Activated CD4-positive, alpha-beta T cell treated with anti-CD3 and anti-CD28 coated beads, Interleukin-2, amount 50 U/mL, for 24 hours (primary cell): ENCODE measurements at places on chromosomes 2 and 18.

- no peak for DNase-seq
These were observed 59.1 kb downstream of the ACSL3 start for GRCh38 chr2:222919841-222920526.

DNA sequence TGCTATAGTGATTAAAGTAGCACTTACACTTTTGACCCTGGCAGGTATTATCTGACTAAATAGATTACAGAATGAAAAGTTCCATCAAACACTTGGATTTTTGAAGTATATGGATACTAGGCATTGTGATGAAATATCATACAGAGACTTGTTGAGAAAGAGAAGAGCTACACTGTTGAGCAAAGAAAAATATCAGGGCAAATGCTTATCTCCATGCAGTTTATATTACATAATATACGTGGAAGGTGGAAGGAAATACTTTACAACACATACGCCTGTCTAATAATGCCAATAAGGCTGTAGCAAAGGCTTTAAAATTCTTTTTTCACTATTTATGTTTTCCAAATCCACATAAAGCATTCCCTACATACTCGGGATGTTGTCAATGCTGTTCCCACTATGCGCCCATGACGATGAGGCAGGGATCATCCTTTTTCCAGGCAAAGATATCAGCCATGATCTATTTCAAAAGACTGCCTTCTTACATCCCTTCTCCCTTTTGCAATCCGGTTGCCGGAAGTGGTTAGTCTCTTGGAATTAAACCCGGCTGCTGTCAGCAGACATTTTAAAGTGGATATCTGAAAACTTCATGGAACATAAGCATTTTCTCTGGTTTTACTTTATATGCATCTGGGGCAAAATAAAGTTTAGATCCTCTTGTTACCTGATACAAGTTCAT is 92.6 kb upstream of the ITGA4 start:
- no peak for DNase-seq

DNA sequence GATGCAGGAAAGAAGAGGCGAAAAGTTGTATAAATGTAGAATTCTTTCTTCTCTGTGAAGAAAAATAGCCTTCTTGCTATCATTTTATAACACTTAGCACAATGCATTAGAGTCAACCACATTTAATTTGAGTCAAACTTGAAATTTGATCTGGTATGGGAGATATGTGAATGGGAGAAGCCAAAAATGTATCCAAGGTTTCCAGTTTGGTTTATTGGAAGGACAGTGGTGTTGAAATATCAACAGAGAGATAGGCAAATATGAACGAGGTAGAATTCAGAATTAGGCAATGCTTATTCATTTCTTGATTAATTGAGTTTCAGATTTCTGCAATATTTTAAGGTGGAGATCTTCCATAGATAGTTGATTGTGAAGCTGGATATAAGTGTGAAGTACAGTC is 991.9 kb upstream of the CHAC2 start:
- no peak for DNase-seq

GRCh38 chr2:218040883-218041282 is 28.2 kb upstream of the RUFY4 start:
- DNase-seq: no peak

DNA sequence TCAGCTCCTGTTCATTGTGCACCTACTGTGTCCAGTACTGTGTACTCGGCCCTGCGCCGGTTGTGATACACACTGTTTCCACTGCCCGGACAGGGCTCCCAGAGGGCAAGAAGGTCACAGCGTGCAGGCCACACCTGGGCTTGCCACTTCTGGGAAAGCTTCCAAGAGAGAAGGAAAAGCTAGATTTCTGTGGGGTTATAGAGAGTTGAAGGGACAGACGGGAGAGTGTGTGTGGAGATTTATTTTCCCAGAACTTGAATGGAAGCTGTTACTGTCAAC is 3.8 kb upstream of the CNDP1 start:
- no peak for DNase-seq

DNA sequence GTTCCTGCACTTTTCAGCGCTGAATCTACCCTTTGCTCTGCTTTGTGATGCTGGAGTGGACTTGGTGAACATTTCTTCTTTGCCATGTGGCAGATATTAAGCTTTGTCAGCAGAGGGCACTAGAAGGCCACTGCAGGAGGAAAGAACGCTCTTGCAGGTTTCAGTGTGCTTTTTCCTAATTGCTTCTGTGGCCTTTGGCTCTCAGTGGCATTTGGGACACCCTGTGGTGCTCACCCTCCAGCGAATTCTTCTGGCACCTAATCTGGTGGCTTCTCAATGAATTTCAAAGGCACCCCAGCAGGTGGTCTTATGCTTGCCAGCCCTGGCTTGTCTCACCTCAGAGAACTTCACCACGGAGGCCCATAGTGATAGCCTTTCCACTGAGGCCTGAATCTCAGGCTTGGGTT is 146.7 kb downstream of the MYO3B start:
- no peak for DNase-seq

DNA sequence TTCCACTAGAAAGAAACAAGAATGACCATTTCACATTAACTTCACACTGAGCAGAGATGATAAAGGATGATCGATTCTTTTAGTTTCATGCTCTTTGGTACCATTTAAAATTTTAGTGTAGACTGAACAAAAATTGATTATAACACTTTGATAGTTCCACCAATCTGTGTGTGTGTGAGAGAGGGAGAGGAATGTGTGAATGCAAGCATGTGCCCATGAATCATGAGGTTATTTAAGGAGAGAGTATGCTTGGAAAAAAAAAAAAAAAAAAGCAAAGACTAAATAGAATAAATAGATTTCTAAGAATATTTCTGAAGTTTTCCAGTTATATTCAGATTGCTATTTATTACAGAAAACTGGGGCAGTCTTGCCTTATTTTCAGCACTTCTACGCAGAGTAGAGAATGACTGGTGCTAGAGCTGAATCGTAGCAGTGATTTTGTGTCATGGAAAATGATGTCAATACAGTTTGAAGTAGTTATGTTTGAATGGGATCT is 900.8 kb downstream of the SLC4A3 start:
- DNase-seq: no peak

GRCh38 chr18:52670896-52671295 is 330.9 kb downstream of the DCC start:
- DNase-seq: no peak

GRCh38 chr2:100416397-100416934 is 1.0 kb downstream of the CHST10 start:
- no peak for DNase-seq

GRCh38 chr2:134396493-134396892 is 142.6 kb downstream of the MGAT5 start:
- DNase-seq: no peak

DNA sequence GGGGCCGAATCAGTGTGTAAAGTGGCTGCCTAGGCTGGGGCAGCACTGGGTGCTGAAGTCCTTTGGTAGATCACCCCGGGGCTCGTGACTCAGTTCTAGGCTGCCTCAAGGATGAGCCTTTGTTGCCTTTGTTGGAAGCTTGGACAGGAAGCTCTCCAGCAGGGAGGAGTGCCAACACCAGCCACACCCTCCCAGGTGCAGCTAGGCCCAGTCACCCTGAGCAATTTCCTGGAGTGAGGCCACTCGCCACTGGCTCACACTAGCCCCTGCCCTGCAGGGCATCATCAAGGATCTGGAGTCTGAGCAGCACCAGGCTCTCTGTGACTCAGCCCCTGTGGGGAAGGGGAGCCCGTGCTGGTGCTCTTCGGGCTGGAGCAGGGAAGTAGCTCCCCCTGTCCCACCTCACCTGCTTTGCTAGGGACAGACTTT is 6.7 kb upstream of the SDC1 start:
- DNase-seq: no peak

GRCh38 chr2:9573840-9574239 is 18.2 kb upstream of the ADAM17 start:
- DNase-seq: no peak

- DNase-seq: no peak
These were observed 361.9 kb upstream of the CHST9 start for GRCh38 chr18:27546991-27547390.

GRCh38 chr18:31396796-31397612 is 20.4 kb downstream of the DSG4 start:
- DNase-seq: no peak

DNA sequence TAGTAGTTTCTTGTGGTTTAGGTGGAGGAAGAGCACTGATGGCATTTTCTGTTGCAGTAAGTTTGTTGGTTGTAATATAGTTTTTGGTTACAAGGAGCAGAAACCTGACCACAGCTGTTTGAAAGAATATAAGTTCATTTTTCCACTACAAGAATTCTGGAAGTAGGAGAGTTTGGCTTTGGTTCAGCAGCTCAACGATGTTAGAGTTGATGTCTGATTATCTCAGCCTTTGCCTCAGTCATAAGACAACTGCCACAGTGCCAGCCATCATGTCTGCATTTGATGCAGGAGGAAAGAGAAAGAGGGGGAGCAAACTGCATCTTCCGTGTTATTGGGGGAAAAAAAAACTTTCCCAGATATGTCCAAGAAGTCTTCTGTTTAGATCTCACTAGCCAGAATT is 119.1 kb downstream of the LYPD1 start:
- DNase-seq: no peak

- DNase-seq: no peak
These were observed 49.8 kb upstream of the LGALSL start for GRCh38 chr2:64404002-64404731.

- no peak for DNase-seq
These were observed 100.3 kb upstream of the NEDD4L start for GRCh38 chr18:57943723-57944122.

- DNase-seq: no peak
These were observed 174.6 kb downstream of the THADA start for GRCh38 chr2:43421194-43421593.

DNA sequence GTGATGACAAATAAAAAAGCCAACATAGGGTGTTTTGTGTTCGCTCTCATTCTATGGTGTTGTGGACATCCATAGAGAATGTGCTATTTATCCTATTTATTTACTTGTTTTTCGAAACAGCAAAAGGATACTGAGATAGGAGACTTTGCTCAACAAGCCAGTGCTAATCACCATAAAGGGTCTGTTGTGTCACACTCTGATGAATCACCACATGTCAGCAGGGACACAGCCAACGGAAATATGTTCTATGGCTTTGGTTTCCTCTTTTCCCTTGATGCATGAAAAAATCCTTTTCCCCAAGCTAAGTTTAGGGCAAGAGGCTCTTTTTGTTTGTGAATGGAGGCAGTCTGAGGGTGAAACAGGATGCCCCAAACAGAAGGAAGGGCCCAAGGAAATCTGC is 154.3 kb downstream of the RNF152 start:
- DNase-seq: no peak

DNA sequence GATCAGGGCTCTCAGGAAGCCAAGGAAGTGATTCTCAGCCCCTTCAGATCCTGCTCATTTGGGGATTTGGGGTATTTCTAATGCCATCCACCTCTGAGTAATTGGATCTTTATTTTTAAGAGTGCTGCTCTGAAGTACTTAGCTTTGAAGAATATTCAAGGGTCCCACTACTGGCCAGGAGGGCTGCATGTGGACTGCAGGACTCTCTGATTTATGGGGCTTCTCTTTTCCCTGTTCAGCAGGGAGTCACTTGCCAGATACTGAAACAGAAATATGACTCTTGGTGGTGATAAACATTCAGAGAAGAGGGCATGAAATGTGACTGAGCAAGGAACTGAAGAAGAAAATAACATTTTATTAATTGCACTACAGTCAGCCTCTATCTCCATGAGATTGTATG is 138.5 kb downstream of the MTX2 start:
- DNase-seq: no peak

GRCh38 chr18:33459612-33460011 is 19.1 kb upstream of the CCDC178 start:
- DNase-seq: no peak

- DNase-seq: no peak
These were observed 116.9 kb downstream of the LYPD6B start for GRCh38 chr2:149155196-149155969.

- DNase-seq: no peak
These were observed 21.8 kb upstream of the TANK start for GRCh38 chr2:161138429-161138828.

- DNase-seq: no peak
These were observed 4.7 kb downstream of the MGAT4A start for GRCh38 chr2:98726205-98726604.

DNA sequence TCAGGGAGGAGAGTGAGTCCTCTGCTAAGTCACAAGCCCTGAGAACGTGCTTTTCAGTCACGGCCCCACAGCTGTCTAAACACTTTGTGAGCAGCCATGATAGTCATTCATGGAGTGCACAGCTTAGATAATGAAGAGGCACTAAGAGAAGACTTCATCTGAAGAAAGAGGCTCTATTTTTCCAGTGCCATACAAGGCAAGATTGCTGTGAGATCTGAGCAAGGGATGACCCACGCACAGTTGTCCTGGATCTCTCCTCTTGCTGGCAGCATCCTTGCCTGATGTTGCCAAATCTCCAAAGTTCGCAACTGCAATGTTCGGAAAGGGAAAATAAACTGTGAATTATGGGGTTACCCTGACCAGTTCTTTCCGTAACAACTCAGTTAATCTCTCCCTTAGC is 418.7 kb downstream of the MEIS1 start:
- DNase-seq: no peak

DNA sequence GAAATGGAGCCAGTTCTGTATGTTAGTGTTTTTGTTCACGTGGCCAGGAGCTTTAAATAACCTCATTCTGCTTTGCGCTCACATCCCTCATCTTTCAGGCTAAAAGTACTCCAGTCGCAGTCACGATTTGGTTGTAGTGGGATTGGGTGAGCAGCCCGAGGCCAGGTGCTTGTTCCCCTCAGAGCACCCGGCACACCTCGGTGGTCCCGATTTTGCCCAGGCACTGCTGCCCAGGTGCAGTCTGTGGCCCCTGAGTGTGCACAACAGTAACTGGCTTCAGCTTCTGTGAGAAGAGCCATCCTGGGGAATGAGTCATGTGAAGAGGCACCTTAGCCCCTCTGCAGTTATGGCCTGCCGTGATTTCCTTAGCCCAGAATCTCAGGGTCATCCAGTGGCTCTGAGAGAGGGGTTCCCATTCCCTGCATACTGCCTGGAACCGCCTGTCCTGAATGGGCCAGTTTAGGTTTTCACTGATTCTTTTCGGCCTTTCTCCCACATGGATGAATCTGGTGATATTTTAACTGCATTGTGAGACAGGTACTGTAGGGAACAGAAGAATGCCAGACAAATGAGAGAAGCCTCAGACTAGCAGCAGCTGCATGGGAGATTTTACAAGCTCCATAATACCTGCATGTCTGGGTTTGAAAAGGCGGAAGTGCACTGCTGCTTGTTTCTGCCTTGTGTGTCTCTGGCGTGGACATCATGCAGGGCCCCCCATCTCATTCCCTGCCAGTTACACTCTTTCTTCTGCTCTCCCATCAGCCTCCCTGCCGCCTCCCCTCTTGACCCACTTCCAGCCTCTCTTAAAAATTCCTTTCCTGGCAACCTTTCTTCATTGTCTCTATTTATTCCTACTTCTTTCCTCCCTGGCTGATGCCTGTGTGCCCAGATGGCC is 33.5 kb downstream of the IMPA2 start:
- no peak for DNase-seq

GRCh38 chr2:18690342-18690741 is 101.0 kb upstream of the NT5C1B start:
- no peak for DNase-seq

GRCh38 chr2:196063773-196064172 is 4.9 kb downstream of the DNAH7 start:
- no peak for DNase-seq
